Suppressor macrophage (primary cell): ENCODE measurements at places on chromosomes 5 and 9.

GRCh38 chr5:39652036-39652435 is 227.3 kb upstream of the DAB2 start:
- DNase-seq = no peak

- DNase-seq = no peak
Observed at GRCh38 chr5:152462021-152462721, 57.1 kb upstream of the NMUR2 start.

- DNase-seq = no peak
Observed at GRCh38 chr5:43467100-43467499, 16.6 kb downstream of the TMEM267 start.

DNA sequence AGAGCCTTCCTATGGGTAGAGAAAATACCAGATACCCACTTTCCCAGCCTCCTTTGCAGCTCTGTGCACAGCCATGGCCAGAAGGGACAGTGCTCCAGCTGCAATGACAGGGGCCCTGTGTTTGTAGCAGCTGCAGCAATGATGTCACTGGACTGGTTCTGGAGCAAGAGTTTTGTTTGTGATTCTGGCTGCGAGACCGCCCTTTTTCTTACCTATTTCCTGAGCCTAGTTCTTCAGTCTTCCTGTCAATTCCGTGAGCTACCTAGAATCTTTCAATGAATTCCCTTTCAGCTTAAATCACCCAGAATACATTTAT is 10.0 kb upstream of the BOD1 start:
- no peak for DNase-seq

DNA sequence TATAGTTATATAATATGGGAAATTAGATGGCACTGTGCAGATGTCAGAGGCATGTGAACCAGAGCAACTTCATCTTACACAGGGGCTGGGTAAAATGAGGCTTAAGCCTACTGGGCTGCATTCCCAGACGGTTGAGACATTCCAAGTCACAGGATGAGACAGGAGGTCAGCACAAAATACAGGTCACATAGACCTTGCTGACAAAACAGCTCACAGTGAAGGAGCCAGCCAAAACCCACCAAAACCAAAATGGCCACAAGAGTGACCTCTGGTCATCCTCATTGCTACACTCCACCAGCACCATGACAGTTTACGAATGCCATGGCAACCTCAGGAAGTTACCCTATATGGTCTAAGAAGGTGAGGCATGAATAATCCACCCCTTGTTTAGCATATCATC is 479.4 kb downstream of the TLR4 start:
- no peak for DNase-seq

GRCh38 chr5:109062664-109063063 is 315.0 kb downstream of the FER start:
- no peak for DNase-seq

DNA sequence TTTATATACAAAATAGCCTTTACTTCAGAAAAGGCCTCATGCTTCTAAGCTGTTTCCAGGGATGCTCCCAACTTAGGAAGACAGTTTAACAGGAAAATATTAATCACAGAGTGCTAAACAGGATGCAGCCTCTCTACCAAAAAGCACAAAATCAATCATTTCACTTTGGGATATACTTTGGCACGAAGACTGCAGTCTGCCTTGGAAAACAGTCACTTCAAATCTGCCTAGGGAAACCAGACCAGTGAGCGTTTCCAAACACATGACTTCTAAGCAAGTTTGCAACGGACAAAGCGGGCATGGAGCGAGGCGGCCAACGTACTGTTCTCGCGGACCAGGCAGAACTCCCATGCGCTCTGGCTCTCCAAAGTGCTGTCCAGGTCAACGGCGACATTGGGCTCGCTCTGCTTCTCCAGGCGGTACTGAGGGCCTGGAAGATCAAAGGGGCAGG is 201.0 kb downstream of the MAPKAP1 start:
- no peak for DNase-seq

GRCh38 chr5:61139094-61139873 is 23.0 kb downstream of the SMIM15 start:
- no peak for DNase-seq

GRCh38 chr5:96203761-96204160 is 229.3 kb downstream of the PCSK1 start:
- DNase-seq = no peak

- no peak for DNase-seq
Observed at GRCh38 chr5:132026516-132027008, 15.1 kb upstream of the ACSL6 start.

- DNase-seq = no peak
Observed at GRCh38 chr5:107460789-107461188, 209.9 kb downstream of the EFNA5 start.

GRCh38 chr5:112479418-112479817 is 60.3 kb upstream of the EPB41L4A start:
- no peak for DNase-seq
